ELR (cell line): ENCODE measurements at places on chromosomes 11 and 22.

DNA sequence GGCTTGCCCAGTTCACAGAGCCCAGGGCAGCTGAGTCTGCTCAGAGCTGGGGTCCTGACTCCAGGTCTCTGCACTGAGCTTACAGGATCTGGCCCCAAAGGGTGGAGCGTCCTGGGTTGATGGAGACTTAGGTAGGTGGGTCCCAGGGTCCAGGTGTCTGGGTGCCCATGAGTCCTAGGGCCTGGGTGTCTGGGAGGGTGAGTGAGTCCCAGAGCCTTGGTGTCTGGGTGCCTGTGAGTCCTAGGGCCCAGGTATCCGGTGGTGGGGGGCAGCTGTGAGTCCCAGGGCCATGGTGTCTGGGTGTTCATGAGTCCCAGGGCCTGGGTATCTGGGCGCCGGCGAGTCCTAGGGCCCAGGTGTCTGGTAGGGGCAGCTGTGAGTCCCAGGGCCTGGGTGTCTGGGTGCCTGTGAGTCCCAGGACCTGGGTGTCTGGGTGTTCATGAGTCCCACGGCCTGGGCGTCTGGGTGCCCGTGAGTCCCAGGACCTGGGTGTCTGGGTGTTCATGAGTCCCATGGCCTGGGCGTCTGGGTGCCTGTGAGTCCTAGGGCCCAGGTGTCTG, 1505.6 kb downstream of the BRD1 start:
- no peak for DNase-seq

DNA sequence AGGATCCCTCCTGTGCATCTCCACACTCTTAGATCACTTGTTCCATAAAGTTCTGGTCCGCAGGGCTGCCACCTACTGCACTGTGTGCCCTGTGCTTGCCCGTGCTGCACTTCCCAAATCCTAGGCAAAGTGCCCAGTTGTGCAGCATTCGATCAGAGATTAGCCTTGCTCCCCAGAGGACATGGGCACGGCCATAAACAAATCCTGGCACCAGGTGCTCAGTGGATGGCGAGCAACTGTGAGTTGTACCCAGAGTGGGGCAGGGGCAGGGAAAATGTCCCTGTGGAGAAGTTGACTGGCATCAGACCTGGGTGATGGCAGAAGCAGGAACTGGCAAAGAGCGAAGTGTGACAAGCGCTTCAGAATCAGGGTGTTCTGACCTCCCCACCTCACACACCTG, 4.7 kb downstream of the FADS2 start:
- DNase-seq: no peak

DNA sequence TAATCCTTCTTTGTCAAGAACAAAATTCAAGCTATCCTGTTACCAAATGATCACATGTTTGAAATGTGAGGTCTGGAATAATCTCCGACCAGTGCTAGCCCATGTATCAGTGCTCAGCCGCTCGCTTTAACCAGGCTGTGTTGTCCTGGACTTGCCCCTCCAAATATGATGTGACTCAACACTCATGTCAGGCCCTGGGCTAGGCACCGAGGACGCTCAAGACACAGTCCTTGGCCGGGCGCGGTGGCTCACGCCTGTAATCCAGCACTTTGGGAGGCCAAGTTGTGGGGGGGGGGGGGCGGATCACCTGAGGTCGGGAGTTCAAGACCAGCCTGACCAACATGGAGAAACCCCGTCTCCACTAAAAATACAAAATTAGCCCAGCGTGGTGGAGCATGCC, 54.1 kb upstream of the WNT7B start:
- no peak for DNase-seq

DNA sequence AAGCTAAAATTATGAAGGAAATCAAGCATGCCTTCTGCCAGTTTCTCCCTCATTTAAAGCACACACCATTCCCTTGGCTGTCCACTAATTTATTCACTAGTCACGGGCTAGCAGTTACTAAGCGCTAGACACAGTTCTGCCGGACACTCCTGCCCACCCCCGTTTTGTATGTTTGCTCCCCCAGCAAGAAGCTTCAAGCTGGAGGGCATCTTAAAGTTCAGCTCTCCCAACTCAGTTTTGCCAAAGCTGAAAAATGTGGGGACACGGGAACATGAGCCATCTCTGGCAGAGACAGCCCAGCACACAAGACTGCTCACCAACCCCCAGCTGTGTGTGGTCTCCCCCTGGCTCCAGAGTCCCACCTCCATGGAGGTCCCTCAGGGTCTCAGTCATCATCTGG, 263.6 kb downstream of the BRD1 start:
- DNase-seq: no peak

DNA sequence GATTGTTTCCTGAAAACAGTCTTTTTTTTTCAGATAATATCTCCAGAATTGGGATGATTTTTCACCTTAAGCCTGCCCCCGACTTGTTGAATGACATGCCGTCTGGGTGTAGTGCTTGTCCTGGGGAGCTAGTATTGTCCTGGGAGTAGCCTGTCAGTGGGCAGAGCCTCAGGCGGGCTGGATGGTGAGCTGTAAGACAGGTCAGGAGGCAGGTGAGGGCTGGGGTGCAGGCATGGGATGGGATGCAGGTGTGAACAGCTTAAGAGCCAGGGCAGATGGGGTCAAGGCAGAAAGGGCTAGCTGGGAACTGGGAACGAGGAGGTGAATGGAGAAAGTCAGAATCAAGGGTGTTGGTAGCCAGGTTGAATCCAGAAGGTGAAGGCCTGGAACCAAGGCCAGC, 200.2 kb downstream of the CSNK2A3 start:
- DNase-seq: no peak

- no peak for DNase-seq
Measured at GRCh38 chr11:2995031-2995561, 3.0 kb upstream of the NAP1L4 start.

DNA sequence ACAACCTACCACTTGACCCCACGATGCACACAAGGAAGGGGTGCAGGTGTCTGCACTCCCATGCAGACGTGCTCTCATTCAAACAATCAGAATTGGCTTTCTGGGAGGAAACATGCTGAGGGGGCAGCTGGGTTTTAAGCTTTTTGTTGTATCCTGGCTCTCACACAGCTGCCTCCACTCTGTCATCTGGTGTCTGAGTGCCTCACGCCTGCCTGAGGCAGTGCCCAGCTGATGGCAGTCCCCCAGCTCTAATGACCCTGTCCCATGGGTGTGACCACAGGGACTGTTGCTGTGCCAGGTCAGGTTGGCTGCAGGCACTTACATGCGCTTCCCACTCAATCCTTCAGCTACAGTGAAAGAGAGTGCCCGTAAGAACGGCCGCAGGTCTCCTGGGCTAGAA, 53.7 kb downstream of the ARFGAP3 start:
- no peak for DNase-seq

GRCh38 chr22:35467681-35468434, 67.9 kb downstream of the MCM5 start:
- DNase-seq: peak; percentile 30

DNA sequence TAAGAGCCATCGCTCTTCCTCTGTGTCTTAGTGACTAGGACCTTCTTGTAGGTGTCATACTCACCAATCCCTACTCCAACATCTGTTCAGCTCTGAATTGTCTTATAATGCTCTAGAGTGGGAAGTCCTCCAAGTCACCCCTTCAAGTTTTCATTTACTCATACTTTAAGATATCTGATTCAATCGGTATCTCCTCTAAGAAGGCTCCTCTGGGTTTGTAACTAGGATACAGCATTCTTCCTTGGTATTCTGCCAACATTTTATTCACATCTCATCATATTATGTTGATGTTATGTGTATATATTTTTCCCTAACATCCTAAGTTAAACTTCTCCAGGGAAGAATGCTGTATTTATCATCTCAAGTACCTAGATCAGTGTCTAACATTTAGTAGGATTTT, 662.1 kb downstream of the NTM start:
- peak; percentile 85 for DNase-seq

DNA sequence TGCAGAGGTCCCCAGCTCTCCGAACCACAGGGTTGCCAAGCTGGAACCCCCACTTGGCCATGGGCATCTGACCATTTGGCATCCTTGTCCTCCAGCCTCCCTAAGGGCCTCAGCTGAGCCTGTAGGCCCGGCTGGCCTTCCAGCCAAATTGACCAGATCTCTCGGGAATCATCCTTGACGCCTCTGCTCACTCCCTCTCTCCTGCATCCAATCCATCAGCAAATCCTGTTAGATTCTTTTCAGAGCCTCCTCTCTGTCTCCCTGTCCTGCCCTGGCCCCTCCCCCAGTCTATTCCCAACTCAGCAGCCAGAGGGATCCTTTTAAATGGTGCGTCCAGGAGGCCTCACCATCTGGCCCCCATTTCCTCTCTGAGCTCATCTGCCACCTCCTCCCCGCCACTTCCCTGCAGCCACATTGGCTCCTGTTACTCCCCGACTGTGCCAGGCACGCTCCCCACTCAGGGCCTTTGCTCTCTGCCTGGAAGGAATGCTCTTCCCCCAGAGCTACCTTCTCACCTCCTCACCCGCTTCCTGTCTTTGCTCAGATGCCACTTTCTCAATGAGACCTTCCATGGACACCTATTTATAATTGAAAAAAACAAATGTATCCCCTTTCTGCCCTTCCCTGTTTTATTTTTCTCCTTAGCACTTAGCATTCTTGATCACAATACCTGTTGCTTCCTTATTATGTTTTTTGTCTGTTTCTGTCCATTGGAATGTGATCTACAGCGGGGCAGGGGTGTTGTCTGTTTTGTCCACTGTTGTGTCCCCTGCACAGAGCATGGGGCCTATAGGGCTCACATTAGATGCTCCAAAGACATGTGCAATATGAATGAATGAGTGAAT, 78.1 kb downstream of the NFAM1 start:
- DNase-seq: peak; percentile 29

DNA sequence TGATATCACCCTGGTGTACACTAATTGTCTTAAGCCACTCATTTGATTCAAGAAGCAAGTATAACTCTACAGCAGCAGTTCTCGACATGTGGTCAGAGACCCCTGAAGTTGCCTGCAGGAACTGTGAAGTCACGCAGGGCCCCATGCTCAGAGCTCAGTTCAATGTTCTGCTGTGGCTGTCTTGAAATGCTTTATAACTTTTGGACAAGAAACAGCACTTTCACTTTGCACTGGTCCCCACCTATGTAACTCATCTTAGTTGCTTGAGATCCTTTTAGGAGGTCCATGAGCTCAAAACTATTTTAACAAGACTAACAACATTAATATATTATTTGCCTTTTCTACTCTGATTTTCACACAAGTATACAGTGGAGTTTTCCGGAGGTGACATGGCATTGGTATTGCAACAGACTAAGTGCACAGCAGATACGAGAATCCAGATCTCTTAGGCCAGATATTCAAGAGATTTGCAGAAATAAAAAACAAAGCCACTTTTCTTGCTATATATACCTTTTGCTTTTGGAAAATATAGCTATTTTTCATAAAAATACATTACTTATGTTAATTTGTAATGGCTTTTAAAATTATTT, 64.8 kb downstream of the PRR5L start:
- peak; percentile 30 for DNase-seq

DNA sequence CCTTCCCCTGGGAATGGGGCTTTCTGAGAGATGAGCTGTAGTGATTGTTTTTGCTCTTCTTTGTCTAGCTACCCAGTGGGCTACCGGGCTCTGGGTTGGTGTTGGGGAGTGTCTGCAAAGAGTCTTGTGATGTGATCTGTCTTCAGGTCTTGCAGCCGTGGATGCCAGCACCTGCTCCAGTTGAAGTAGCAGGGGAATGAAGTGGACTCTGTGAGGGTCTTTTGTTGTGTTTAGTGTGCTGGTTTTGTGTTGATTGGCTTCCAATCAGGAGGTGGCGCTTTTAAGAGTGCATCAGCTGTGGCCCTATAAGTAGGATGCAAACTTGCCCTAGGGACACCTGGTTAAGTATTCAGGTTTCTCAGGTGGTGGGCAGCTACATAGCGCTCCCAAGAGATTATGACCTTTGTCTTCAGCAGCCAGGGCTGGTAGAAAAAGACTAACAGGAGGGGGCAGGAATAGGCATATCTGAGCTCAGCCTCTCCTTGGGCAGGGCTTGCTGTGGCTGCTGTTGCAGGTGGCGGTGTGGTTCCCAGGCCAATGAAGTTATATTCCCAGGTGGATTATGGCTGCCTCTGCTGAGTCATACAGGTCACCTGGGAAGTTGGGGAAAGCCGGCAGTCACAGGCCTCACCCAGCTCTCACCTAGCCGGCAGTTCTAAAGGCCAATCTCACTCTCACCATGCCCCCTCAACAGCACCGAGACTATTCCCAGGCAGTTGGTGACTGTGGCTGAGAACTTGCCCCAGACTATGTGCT, 315.7 kb upstream of the C11orf87 start:
- no peak for DNase-seq

DNA sequence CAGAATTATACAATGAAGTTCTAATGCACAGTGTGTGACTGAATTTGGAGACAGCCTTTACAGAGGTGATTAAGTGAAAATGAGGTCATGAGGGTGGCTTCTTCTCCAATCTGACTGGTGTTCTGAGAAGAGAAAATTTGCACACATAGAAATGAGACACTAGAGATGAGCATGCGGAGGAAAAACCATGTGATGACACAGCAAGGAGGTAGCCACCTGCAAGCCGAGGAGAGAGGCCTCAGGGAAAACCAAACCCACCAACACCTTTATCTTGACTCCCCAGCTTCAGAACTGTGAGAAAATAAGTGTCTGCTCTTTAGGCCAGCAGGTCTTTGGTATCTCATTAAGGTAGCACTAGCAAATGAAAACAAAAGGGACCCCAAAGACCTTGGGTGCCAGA, 93.2 kb downstream of the GGTLC2 start:
- DNase-seq: no peak
